T-helper 1 cell (primary cell): ENCODE measurements at places on chromosomes 5 and 9.

DNA sequence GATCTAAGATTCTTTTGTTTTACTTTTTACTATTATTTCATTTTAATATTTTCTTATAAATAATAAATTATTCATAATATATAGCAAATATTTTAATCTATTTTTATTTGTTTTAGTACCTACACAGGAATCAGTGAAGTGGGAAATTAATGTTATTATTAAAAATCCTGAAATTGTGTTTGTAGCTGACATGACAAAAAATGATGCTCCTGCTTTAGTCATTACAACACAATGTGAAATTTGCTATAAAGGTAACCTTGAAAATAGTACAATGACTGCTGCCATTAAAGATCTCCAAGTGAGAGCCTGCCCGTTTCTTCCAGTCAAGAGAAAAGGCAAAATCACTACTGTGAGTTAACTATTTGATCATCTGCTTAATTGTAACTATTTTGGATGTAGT is 138.7 kb downstream of the VPS13A start:
- DNase-seq: no peak

DNA sequence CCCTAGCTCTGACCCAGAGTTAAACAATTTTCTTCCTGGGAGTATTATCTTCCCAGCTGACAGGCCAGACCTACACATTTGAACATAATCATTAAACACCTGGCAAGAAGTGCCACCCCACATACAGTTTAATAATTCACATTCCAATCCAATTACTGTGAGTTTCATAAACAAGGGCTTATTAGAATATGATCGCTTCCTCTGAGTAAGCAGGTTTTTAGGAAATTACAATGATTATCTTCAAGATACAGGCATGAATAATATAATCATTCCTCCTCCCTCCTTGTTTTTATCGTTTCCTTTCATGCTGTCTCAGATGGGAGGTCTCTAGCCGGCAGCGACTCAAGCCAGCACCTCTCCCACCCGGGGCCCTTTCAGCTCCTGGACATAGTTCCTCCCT is 15.8 kb upstream of the KIF4B start:
- DNase-seq: no peak

- peak; percentile 47 for DNase-seq
These were observed at the start of gene GPR150 for GRCh38 chr5:95620030-95620869. Gene GPR150, plus strand, starts transcription at chr5:95620087. Its CDS starts 189 bp downstream, at chr5:95620276.

DNA sequence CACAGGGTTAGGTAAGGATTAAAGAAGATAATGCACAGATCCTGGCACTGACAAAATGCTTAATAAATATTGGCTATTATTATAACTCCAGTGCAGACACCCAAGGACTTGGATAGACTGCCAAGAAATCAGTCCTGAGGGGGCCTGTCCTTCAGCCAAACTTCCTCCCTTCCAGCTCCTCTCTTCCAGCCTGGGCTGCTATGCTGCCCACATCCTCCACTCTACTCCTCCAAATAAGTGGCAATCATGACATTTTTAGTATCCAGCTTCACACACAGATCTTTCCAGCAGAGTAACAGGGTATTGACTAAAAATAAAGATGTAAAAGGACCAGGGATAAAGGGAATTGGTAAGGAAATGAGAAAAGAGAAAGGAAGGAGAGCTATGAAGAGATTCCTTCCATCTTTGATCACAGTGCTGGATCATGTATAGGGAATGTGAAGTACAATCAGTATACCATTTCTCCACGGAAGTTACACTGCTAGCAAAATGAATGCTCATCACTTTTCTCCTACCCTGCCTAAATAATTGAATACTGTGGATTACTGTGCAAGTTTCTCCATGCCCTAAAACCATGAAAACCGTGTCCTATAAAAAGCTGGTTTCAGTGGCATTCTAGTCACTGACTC is 136.0 kb upstream of the OSMR start:
- DNase-seq: no peak

- no peak for DNase-seq
These were observed 4.5 kb downstream of the GRK6 start for GRCh38 chr5:177430972-177431316.

- DNase-seq: no peak
These were observed 45.2 kb downstream of the KDM4C start for GRCh38 chr9:6802926-6803325.

DNA sequence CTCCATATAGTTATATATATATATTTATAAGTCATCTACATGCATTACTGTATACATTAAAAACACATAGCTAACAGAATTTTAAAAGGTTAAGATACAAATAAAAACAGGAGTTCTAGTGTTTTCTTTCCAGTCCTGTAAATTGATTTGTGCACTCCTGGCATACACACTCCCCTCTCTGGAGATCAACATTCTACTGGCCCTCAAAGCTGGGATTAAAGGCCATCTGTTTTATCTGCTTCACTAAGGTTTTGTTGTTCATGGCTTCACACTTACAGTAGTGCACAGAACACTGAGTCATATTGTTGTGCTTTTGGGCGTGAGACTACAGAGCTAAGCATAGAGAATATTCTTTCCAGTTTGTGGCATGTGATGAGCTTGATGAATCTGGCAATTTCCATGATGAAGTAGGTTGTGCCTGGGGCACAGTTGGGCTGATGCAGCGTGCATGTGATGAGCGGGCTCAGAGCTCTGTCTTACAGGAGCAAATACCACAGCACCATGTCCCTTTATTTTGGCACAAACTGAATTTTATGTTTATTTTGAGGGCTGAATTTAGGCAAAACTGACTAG is 98.2 kb downstream of the TAF11L14 start:
- DNase-seq: no peak

DNA sequence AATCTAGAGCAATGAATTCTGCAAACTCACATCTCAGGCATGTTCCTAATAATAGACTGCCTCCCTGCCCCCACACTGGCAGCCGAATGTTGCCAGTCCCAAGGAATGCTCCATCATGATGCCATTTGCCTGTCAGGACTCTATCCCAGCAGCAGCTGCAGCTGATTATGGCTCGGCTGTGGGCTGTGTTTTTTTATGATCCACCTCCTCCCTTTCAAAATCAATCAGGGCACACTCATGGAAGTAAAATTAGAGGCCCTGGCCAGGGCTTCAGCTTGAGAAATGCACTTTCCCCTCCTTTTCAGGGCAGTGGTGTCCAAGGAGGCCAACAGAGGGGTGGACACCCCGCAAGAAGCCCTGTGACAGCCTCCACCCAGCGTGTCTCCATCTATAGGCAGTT is 176.7 kb upstream of the S1PR3 start:
- DNase-seq: no peak

- no peak for DNase-seq
These were observed 101.3 kb downstream of the PAM start for GRCh38 chr5:102856389-102856777.

GRCh38 chr5:139757727-139758509 is 37.7 kb upstream of the PSD2 start:
- no peak for DNase-seq

DNA sequence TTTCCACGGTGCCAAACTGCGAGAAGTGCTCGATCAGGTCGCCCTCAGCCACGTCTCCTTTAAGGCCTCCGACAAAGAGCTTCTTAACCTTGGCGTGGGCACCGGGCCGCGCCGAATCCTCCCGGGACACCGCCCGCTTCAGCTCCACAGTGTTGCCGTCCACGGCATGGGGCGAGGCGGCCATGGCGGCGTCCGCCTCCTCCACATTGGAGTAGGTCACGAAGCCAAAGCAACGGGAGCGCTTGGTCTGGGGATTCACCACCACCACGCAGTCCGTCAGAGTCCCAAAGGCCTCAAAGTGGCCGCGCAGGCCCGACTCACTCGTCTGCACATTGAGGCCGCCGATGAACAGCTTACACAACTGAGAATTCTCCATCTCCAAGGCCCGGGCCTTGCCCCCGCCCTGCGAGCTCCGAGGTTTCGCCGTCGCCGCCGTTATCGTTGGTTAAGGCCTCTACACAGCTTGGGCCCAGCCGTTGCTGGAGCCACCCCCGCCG is 424 bp downstream of the HNRNPA0 start:
- no peak for DNase-seq

GRCh38 chr9:134988706-134989105 is 71.0 kb upstream of the FCN1 start:
- DNase-seq: no peak

DNA sequence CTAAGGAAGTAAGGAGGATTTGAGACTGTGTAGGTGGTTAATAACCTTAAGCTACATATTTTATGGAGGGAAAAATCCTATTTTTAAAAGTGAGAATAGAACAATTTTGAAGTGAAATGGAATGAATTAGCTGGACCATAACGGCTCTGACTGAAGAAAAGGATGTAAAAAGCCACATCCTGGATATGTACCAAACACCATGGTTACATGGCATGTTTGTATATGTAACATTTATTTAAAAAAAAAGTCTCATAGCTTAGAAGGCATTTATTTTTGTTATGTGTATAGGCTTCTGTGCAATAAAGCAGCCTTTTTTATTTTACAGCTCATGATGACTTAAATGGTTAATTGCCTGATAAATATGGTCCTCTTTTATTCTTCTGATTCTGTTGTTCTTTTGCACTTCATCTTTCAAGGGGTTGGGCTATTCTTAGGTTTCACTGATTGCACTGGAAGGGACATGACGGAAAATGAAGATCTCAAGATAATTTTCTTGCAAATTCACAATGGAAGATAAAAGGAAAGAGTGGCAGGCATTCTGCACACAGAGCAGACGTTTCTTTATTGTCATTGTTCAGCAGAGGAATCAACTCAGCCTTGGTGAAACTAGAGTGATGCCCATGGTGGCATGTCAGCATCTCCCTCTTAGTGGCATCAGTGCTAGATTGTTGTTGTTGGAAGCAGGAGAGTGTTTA is 63.1 kb downstream of the DOCK8 start:
- DNase-seq: peak; percentile 76

GRCh38 chr5:109877670-109878045 is 187.9 kb downstream of the MAN2A1 start:
- no peak for DNase-seq

DNA sequence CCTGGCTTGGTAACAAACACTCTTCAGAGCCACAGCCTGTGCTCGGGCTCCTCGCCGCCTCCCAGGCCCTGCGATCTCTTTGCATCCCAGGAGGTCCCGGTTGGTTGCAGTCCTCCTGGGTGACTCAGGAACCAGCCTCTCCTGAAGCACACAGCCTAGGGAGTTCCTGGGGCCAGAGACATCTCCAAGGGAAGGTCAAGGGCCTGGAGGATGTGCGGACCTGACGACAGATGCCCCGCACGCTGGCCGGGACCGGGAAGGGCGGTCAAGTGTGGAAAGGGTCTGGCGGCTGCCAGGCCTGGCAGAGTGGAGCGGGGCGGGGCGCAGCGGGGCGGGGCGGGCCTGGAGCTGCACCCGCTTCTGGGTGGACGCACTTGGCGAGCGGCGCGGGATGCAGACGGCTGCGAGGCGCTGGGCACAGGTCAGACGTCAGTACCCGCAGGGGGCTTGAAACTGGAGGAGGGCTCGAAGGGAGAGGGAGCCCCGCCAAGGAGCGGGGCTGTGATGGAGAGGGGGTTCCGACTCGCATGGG is 45.0 kb upstream of the PRSS3 start:
- DNase-seq: no peak

GRCh38 chr9:127848756-127849504 is 5.5 kb downstream of the ENG start:
- no peak for DNase-seq

DNA sequence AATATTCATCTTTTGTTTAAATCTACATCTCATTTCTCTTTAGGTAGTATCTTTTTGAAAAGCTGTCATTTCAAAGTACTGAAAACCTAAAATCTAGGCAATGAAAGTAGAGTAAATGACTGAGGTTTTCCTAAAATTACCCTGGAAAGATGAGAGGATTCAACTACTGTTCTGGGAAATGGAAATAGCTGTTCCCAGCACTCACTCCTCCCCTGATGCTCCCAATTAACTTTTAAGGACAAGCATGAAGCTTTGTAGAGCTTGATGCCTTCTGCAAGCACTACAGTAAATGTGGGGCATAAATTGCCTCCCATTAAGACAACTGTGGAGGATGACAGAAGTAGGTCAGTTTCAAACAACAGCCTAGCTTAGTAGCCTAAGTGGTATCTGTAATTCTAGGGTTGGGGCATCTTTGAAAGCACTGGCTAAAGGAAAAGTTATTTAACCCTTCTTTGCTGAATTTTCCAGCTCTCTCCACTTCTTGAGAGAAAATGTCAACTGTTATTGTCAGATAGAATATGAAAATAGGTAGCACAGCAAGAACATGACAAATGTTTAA is 100.2 kb upstream of the GNA14 start:
- no peak for DNase-seq

DNA sequence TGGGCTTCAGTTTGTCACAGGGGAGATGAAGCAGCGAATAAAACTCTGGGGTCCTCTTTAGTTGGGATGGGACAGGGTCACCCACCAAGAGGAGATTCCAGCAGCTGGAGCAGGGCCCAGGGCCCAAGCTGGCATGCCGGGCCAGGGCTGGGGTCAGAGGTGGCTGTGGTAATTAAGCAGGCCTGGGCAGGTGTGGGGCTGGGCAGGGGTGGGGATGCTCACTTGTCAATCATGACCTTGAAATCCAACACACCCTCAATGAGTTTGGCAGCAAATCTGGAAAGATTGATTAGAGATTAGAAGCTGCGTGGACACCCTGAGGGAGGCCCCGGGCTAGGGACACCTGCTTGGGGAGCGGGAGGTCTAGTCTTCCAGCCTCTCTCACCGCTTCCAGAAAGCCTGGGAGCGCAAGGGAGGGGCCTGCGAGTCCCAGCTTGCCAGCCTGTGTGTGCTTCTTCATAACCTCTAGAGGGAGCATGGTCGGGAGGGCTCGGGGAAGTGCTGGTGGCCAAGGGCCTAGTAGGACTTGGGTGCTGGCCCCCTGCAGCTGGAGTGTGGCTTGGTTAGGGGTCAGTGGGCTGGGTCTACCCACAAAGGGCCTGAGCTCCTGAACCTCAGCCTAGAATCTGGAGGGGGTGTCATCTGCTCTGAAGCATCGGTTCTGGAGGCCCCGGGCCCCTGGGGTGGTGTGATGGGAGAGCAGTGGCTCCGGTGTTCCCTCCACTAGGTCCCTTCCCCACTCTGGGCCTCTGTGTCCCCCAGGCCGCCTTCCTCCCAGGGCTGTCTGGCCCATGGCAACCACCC is 7.6 kb downstream of the CRAT start:
- DNase-seq: no peak

GRCh38 chr5:2866662-2867372 is 115.3 kb upstream of the IRX2 start:
- DNase-seq: no peak

DNA sequence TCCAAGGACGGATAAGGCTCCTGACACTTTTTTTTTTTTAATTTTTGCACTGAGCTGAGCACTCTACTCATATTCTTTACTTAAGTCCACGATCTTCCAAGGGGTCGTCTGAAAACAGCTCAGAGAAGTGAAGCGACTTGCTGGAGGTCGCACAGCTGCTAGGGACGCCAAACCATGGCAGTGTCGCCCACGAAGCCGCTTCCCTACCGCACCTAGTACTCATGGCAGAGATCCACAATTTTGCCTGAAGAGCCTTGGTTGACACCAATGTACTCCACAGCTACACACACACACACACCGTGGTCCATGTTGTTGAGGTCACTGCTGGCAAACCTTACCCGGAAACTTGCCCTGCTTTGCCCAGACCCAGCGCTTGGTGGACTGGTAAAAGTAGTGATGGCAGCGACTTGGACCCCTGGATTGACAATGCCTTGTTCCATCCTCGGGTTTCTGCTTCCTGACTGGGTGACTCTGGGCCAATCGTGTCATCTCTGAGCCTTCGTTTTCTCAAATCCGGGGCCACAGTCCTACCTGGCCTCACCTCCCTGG is 521 bp upstream of the SLIT3 start:
- no peak for DNase-seq

- DNase-seq: no peak
These were observed 189.3 kb upstream of the MAST4 start for GRCh38 chr5:66406761-66407336.

- DNase-seq: no peak
These were observed 310.1 kb downstream of the RFX3 start for GRCh38 chr9:3215658-3216057.

GRCh38 chr5:5638211-5638610 is 215.7 kb downstream of the ICE1 start:
- DNase-seq: no peak
